ENCODE measurements at places on chromosomes 13 and 19. TPM values are rescaled to one million over a fixed set of nuclear protein-coding genes. Genes with fewer than 3 reads are reported as not detected.

The CALR3 gene
- not detected for total RNA-seq

- no peak for DNase-seq
These were observed 263.4 kb downstream of the UQCRFS1 start for GRCh38 chr19:28949535-28949934.

DNA sequence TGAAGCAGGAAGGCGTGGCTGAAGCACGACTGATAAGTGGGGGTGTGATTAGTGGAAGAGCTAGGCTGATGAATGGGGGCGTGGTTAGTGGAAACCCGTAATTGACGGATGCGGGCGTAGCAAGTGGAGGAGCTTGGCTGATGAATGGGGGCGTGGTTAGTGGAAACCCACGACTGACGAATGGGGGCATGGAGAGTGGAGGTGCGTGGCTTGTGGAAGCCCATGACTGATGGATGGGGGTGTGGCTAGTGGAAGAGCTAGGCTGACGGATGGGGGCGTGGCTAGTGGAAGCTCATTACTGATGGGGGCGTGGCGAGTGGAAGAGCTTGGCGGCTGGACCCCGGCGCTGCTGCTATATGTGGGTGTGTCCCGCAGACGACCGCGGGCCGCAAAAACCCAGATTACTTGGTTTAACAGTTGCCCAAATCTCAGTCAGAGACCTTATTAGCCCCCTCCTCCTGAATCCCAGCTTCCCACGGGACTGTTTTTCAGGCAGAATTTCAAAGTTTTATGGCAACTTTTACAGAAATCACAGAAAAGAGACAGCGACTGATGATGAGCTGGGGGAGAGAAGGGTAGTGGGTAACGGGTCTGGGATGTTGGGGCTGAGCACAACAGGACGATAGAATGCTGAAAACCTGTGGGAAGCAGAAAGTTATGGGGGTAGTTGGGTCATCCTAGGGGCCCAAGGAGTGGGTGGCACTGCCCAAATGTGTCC, 9.0 kb upstream of the MEIS3 start:
- DNase-seq = peak; percentile 85

GRCh38 chr13:24175847-24176246, 15.3 kb downstream of the SPATA13 start:
- DNase-seq = no peak

DNA sequence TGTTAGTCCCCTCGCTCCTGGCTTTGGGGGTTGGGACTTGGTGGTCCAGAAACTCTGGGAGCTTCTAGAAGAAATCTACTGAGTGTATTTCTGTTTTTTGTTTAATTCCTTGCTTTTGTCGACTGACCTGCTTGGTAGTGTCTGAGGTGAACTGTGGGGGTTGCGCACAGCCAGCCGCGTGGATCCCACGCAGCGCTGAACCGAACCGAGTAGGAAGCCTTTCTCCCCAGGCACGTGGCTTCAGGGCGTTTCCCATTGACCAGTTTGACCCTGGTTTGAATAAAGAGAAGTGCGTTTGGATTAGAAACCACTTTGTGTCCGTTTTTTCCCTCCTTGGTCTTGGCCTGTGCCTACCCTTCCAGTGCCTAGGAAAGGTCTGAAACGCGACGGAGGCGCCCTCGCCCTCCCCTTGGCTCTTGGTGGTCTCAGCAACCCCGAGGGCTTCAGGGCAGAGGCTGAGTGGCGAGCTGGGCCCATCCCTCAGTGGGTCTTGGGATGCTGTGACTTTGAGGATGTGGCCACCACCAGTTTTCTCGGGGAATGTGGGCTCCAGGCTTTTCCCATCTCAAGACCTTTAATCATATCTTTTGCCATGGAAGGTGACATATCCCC, 2.7 kb upstream of the RPS15 start:
- DNase-seq = no peak

DNA sequence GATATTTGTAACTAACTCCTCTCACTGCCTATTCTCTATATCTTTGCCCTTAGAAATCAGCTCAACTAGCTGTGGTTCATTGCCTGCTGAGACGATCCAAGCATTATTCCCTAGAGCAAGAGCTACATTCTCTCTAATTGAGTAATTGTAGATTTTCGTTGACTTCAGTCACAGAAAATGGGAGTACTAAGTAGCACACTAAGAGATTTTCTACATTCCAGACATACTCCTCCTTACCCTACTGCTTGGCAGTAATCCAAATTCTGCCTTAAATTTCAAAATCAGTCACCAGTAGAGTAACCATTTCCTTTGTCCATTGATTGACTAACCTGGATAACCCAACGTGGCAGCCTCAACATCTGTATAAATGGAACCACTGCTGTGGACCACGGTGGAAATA, 1786.8 kb downstream of the SLITRK5 start:
- no peak for DNase-seq

DNA sequence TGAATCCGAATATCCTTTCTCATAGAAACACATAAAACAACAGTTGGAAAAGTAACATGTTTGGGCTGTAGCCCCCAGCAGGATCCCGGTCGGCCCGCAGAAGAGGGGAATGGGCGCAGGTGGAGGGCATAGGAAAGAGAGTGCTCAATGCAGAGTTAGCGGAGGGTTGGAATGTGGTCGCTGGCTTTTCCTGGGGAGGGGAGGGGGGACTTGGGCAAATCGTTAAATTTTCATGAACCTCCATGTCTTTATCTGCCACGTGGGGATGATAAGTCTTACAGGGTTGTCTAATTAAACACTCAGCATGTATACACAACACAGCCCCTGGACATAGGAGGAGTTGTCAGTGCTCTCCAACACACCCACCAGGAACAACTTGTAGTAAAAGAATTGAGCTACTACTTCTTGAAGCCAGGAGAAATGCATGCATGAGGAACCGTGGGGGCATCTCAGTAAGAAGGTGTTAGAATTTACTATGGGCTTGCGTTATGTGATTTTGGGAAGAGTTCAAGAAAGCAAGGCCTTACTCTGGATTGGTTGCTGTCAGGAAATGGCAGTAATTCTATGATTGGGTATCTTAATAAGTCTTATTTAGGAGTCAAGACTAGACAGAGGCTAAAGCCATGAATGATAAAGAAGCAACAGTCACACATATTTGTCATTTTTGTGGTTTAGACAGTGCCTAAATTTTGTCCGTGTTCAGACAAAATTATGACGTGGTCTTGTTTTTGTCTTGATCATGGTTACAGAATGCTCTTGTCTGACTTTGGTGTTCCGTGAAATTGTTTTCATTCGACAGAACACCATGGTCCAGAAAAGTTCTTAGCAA, 671 bp upstream of the SLC46A3 start:
- no peak for DNase-seq

- no peak for DNase-seq
These were observed 858 bp upstream of the KCNRG start for GRCh38 chr13:50014386-50014785.

GRCh38 chr19:30017172-30017571, 75.1 kb downstream of the URI1 start:
- no peak for DNase-seq

The LCP1 gene
- total RNA-seq = 497 TPM

DNA sequence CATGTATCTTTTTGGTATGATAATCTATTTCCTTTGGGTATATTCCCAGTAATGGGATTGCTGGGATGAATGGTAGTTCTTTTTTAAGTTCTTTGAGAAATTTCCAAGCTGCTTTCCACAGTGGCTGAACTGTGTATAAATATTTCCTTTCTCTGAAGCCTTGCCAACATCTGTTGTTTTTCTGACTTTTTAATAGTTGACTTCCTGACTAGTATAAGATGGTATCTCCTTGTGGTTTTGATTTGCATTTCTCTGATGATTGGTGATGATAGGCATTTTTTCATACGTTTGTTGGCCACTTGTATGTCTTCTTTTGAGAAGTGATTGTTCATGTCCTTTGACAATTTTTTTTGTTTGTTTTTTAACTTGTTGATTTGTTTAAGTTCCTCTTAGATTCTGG, 61.6 kb upstream of the PCDH17 start:
- peak; percentile 5 for DNase-seq

- no peak for DNase-seq
These were observed 19.7 kb downstream of the ZC3H4 start for GRCh38 chr19:47093841-47094240.

GRCh38 chr19:1400281-1401137, 833 bp downstream of the GAMT start:
- no peak for DNase-seq

DNA sequence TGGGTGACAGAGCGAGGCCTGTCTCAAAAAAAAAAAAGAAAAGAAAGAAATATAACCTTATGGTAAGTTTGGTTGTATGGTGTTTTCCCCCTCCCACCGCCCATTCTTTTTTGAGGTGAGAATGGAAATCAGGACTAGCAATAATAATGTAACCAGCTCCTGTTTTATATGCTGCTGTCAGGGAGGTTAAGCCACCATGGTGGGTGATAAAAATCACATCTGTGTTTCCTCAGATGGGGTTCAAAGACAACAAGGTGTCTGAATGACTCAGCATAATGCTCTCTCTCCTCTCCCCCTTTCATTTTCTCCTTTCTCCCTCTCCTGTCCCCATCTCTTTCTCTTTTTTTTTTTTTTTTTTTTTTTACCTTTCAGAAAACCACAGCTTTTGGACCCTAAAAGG, 28.3 kb upstream of the GARRE1 start:
- DNase-seq = no peak

DNA sequence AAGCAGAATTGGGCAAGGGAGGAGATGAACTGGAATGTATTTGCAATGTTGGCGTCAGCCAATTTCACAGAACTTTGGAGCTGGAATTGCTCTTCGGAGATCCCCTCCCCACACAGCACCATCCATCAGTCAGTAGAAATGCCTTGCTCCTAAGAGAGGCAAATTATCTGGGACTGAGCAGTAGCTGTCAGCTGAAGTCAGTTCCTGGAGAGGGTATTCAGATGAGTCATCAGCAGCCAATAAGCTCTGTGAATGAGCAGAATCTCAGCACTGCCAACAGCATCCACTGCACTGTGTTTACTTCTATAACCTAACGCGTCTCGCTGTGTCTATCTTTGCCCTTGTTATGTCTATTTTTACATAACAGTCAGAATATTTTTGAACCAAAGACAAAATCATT, 213.7 kb downstream of the SLITRK5 start:
- no peak for DNase-seq

DNA sequence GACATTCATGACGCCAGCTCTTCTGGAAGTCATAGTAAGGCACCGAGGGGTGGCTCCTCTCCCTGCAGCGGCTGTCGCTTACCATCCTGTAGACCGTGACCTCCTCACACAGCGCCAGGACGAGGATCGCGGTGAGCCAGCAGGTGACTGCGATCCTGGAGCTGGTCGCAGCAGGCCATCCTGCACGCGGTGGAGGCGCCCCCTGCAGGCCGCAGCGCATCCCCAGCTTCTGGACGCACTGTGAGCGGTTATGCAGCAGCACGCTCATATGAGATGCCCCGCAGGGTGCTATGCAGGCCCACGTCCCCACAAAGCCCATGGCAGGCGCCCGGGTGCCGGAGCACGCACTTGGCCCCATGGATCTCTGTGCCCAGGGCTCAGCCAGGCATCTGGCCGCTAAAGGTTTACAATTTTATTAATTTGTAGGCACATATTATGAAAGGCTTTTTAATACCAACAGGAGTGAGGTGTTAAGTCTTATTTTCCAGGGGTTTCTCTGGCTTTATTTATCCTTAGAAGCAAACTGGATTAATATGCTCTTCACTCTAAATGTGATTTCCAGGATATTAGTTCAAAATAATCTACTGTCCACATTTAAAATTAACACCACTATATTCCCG, 35.6 kb upstream of the PSPC1 start:
- DNase-seq = peak; percentile 12

The ATP4B gene
- total RNA-seq = not detected

GRCh38 chr13:51849145-51850101, 4.4 kb upstream of the TMEM272 start:
- DNase-seq = peak; percentile 15

DNA sequence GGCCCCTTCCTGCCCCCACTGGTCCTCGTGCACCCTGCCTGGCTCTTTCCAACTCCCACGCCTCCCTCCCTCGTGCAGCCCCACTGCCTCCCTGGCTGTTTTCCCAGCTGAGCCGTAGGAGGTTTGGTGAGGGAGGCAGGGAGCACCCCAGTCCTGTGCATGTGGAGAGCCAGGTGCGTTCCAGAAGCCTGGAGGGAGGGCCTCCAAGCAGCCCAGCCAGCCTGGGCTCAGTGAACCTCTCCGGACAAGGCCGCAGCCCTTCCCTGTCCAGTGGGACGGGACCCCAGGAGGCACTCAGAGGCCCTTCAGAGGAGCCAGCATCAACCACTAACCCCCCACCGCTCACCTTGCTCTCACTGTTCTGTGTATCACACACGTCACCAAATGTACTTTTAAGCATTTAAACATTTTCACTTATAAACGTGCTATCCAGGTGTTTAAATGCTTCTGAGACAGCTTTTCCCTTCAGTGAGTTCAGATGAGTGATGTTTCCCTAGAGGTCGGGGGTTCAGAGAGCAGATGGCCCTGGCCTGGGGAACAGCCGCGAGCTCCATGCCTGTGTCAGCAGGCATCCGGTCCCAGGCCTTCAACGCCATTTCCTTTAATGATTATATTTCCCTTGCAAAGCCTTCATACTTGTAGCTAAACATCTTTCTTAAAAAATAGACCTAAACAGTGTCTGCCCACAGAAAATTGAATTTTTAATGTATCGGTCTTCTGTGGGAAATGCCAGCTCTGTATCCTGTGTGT, 122.6 kb downstream of the ATP11A start:
- DNase-seq = no peak

The CXCL17 gene
- total RNA-seq = not detected

The NCR1 gene
- not detected for total RNA-seq

The MIDN gene
- 30.3 TPM for total RNA-seq

The PIBF1 gene
- 27.9 TPM for total RNA-seq

The FAAP24 gene
- total RNA-seq = 1.8 TPM

GRCh38 chr19:19276851-19277250, 3.8 kb upstream of the TM6SF2 start:
- no peak for DNase-seq

GRCh38 chr19:50657712-50658440, 8.6 kb downstream of the C19orf81 start:
- DNase-seq = peak; percentile 62

- DNase-seq = no peak
These were observed 81.4 kb downstream of the KCTD12 start for GRCh38 chr13:76804801-76805200.

DNA sequence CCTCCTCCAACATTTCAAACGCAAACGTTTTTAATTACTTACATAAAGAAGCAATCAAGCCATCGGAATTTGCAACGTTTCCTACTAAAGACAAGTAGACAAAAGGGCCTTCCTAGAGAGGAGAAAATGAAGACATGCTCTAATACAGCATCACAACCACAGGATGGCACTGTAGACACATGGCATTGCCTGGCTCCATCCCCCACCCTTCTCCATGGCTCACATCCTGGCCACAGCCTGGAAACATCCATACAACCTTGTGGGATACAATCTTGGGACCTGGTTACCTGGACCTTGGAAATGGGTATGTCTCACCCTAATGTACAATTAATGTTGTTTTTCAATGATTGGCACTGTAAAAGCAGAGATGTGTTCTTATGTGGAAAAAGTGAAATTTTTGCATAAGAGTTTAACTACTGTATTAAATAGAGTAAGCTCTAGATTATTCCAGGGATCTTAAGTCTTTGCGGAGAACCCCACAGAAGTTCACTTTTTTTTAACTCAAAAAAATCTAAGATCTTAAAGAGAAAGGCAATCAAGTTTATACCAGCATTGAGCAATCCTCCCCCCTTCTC, 21.5 kb downstream of the EBPL start:
- peak; percentile 35 for DNase-seq

- DNase-seq = no peak
These were observed 53.6 kb downstream of the POSTN start for GRCh38 chr13:37544995-37545394.

- DNase-seq = no peak
These were observed 71.2 kb downstream of the SPACA7 start for GRCh38 chr13:112447306-112447705.
